ENCODE measurements at places on chromosomes 2 and 18.
A peak's percentile ranks its signal among the peaks of the same experiment; 100 is the strongest.

DNA sequence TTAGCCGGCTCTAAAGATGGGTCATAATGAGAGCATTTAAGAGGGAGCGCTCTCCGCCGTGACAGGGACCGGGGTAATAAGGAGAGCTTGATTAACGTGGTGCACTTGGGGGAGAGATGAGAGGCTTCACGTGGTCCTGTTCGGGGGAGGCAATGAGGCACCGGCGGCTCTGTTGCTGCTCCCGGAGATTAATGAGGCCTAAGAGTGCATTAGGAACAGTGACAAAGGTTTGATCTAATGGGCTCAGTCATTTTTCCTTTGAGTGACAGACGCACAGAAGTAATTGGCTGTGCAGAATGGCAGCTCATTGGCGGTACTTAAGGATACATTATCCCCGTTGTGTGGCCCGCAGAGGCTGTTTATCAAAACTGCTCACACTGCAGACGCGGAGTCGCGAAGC is 250.7 kb downstream of the GBX2 start:
- no peak for DNase-seq

GRCh38 chr2:5868931-5869330 is 176.7 kb downstream of the SOX11 start:
- DNase-seq: no peak

DNA sequence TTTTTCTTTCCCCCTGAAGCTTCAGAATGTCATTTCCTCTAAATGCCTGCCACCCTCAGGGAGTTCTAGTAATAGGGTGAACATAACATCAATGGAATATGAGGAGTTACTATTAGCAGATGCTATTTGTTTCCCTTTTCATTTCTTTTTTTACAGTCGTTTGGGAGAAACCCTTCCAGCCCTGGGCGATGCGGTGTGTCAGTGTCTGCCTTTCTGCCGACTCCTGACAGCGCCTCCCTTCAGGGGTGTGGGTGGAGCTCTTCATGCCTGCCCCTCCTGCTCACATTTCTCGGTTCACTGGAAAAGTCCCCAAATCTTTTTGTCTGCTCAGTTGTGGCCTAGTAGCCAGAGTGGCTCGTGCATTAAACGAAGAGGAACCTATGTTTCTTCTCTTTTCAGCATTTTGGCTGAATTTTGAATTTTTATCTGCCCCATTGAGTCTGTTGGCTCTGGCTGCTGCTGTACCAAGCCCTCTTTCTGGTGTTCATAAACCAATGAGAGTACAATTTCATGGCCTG is 72.3 kb downstream of the FMNL2 start:
- peak; percentile 54 for DNase-seq

GRCh38 chr2:27067385-27067784 is 4.1 kb downstream of the OST4 start:
- no peak for DNase-seq

DNA sequence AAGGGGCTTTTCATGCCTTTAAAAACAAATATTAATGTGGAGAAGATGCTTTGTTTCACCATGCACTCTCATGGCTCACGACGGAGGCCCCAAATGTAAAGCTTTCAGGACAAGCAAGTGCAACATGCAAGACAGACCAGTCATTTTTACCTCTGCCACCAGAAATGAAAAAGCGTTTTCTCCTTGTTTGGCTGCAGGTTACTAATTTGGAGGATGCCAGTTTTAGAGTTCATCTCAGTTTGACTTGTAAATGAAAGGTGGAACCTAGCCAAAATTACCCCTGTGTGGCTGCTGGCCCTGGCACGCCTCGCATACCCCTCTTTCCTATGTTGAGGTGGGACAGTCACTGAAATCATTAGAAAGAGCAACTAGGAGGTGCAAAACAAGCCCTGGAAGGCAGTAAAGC is 138.6 kb downstream of the BCL2 start:
- DNase-seq: no peak

DNA sequence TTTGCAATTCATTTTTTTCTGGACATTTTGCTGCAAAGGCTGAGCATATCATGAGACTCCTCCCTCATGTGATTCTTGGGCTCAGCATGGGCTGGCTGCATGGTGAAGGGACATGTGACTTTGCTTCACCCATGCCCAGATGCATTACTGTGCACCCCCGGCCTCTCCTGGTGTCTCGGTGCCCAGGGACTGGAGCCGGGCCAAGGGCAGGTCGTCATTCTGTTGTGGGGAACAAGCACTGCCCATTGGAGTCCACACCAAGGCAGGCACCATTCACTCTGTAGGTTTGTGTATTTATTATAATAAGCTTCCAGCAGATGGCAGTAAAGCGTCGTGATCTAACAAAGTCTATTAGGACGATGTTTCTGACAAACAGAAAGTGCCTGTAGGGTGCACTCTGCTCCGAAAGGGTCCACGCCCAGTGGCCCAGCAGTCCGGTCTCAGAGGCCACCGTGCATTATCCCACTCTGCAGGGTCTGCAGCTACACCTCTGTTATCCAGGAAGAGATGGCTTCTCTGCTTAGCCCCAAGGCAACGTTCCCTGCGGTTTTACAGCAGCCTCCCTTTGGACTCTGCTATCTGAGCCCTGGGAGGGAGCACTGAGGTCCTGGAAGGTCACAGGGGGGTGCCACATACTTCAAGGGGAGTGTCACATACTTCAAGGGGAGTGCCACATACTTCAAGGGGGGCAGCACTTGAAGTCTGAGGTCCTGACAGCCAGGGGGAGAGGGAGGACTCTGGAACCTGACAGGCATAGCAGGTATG is 219.6 kb downstream of the TSN start:
- DNase-seq: peak; percentile 76

GRCh38 chr2:25983735-25984134 is 1.4 kb upstream of the KIF3C start:
- no peak for DNase-seq

DNA sequence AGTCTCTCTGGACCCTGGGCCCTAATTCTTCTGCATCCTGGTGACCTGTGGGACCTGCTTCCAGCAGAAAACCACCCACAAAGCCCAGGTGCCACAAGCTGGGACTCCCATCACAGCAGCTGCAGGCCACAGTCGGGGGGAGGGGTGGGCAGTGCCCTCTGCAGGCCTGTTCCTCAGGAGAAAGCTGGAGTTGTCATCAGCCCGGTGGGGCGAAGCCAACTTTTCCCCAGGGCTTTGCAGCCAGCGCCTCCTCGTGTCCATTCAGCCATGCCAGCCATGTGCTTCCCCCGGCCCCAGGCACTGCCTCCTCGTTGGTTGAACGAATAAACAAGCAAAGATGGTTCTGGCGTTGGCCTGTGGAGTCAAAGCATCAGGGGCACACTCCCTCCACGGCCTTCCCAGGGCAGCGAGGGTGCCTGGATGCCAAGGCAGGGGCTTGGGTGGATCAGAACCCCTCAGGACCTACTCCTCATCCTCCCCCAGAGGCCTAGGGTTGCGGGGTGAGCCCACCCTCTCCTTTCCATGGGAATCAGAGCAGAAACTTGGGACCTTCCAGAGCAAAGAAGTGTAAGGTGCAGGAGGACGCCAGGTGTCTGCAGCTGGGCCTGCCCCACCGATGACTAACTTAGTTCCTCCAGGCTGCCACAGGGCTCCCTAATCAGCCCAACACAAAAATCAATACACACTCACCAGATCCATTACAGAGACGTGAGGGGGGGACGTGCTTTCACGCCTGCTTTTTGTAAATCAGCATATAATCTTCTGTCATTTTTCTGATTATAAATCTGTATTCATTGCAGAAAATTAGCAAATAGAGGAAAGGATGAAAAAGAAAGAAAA is 75.7 kb upstream of the RAB6C start:
- no peak for DNase-seq

GRCh38 chr2:149129433-149129832 is 90.9 kb downstream of the LYPD6B start:
- DNase-seq: peak; percentile 54

DNA sequence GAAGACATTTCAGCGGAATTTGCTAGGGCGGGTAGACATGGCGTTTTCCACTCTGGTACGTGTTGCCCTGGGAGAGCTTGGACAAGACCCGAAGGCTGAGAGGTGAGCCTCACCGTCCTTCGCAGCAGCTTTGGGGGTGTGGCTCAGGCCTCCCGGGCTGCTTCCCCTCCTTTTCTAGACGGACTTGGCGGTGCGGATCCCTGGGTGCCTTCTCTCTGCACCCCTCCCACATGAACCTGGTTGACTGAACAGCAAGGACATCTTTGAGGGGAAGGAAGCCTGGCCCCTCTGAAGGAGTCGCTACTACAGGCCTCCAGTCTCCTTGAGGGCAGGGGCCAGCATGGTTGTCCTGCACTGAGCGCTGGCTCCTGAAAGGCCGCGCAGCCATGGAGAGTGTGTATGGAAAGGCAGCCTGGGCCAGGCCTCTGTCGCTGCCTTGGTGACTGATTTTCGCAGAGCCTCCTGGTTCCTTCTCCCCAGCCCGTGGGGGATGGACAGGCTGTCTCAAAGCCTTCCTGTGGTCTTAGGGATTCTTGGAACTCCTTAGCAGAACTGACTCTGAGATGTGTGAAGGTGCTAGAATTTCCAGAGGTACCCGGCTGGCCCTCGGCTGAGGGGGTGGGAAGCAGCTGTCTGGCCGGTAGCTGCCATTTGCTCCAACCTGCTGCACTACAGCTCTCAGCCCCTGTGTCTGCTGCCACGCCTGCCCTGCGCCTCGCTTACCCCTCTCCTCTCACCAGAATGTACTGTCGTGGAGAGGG is 9.9 kb downstream of the CNNM4 start:
- no peak for DNase-seq

- DNase-seq: peak; percentile 95
Measured at GRCh38 chr18:22385718-22386117, 32.0 kb downstream of the CTAGE1 start.

DNA sequence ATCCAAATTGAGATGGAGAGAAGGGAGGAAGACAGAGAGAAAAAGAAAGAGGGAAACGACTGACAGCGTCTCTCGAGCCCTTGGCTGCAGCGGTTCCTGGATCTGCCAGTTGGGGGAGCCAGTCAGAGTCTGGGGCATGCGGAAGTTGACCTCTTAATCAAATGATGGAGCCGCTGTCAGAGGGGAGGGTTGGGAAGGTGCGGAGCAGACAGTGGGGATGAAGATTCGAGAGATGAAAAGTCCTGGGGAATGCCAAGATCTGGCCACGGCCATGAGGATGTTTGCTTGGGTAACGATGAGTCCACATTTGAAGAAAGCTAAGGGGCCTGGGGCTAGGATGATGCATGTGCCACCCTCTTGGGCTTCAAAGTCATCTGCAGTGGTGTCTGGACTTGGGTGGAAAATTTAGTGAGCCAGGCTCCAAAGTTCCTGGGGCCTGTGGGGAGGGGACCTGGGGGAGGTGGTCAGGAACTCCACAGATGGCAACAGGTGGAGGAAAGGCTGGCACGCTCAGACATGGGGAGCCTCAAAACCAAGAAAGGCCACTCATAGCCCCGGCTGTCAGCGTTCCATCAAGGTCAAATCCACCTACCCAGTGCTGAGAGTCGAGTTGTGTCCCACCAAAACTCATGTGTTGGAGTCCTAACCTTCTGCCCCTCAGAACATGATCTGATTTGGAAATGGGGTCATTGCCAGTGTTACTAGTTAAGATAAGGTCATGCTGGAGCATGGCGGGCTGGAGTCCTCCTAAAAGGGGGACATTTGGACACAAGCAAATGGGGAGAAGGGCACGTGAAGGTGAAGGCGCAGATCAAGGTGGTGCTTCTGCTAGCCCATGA is 200.1 kb downstream of the NDUFA10 start:
- DNase-seq: no peak

GRCh38 chr2:187581125-187581896 is 27.1 kb upstream of the TFPI start:
- peak; percentile 42 for DNase-seq
